ENCODE measurements at places on chromosomes 4 and X.

DNA sequence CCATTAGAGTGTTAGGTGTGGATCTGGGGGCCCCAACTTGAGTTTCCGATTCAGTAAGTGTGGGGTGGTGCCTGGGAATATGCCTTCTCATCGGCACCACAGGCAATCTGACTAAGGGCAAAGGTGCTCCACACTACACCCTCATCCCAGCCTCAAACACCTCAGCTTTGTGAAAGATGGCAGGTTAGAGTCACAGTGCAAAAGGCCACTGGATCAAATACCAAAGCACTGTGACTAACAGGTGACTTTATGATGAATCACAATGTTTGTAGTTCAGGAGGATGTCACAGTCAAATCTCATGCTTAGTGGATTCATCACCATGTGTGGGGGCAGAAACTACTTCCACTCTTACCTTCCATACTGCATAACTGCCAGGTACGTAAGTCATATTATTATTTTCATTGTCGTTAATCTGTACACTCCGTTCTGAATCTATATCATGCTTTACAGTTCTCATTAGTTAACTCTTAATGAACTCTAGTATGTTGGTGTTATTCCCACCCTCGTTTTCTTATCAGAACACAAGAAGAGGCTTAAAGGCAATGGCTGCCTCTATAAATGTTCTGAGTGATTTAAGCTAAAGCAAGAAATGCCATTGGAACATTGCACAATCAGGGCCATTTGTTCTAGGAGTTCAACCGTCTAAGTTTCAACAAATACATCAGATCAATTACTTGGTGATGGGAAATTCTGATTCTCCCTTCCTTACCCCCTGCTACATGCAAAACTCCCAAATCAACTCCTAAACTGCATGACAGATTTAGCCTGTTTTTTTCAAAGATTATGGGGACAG, 50.2 kb downstream of the PRKG2 start:
- no peak for DNase-seq

GRCh38 chrX:44914532-44915198, 41.7 kb downstream of the KDM6A start:
- DNase-seq = no peak

- no peak for DNase-seq
Observed at GRCh38 chr4:4422856-4423499, 36.1 kb downstream of the NSG1 start.

- no peak for DNase-seq
Observed at GRCh38 chr4:121742794-121743193, 22.2 kb downstream of the SMIM43 start.

DNA sequence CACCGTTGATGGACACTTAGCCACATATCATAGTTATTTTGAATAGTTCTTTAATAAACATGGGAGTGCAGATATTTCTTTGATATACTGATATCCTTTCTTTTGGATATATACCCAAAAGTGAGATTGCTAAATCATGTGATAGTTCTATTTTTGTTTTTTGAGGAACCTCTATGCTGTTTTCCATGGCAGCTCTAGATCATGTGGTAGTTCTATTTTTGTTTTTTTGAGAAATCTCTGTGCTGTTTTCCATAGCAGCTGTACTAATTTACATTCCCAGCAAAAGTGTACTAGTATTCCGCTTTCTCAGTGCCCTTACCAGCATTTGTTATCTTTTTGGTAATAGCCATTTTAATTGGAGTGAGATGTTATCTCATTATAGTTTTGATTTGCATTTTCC, 3.6 kb downstream of the SH3BGRL start:
- no peak for DNase-seq

DNA sequence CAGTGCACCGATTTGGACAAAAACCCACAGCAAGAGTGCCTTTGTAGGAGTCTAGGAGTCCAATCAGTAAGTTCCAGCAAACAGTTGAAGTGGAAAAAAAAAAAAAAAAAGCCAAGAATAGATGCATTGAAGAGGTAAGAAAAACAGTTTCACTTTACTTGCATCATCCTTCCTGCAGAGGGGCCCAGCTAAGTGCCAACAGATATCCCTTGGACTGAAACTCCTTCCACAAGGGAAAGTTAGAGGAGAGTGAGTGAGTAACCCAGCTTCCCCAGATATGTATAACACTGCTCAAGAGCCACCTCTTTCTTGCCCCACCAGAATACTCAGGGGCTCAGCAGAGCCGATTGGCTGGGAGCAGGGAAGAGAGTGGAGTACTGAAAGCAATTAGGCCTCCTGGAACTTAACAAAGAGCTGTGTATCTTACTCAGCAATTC, 617.7 kb upstream of the SMIM31 start:
- DNase-seq = no peak

DNA sequence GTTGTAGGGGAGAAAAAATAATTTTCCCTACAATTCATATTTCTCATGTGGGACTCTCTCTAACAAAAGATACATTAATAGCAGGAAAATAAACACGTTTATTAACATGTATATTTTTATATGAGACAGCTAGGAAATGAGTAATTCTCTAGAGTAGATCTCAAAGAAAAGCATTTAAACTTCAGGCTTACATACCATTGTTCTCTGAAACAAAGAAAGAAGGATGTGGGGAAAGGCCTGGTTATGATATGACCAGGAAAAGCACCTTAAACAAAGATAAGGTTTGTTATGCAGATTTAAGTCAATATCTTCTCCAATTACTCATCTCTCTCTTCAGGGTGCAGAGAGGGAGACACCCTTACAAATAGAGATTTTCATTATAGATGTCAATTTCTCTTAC, 131.3 kb downstream of the SLC7A11 start:
- DNase-seq = no peak

DNA sequence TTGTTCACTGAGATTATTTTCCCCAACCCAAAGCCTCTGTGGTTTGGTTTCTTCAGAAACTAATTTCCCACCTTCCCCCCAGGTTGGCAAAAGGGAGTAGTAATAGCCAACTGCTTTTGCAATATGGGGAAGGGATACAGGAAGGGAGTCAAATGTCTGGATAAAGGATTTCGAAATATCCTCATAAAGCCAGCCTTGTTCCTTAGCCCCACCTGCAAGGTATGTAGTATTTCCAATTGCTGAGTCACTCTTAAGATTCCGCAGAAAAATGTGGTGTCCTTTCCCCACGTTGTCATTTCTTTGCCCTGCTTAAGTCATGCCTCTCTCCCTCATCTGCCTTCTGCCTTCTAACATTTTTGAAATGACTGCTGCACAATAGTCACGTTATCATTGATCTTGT, 138.8 kb upstream of the DCAF8L1 start:
- no peak for DNase-seq

DNA sequence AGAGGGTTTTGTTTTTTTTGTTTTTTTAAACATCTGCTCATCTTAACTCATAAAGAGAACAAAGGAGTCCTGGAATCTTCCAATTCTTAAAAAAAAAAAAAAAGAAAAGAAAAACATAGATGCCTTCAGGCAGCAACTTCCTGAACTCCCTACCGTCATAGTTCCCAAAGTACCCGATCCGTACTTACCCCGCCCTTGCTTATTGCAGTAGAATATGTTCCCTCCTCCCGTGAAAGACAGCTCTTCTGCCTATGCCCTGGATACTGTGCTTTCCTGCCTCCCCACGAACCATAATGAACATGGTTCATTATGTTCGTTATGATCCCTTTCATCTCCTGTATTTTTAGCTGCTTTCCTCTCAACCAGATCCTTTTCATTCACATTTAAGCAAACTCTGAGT, 40.3 kb downstream of the KLHL5 start:
- DNase-seq = no peak

- no peak for DNase-seq
Observed at GRCh38 chr4:171588051-171588545, 225.1 kb upstream of the GALNTL6 start.

GRCh38 chr4:155854582-155855226, 11.4 kb downstream of the ASIC5 start:
- DNase-seq = no peak

GRCh38 chrX:25016938-25017598, 1.3 kb upstream of the ARX start:
- no peak for DNase-seq

- DNase-seq = no peak
Observed at GRCh38 chr4:37951461-37952352, 8.5 kb upstream of the PTTG2 start.

- DNase-seq = no peak
Observed at GRCh38 chrX:121649417-121649816, 602.0 kb downstream of the GLUD2 start.

GRCh38 chrX:136863826-136864225, 16.7 kb downstream of the RBMX start:
- no peak for DNase-seq

DNA sequence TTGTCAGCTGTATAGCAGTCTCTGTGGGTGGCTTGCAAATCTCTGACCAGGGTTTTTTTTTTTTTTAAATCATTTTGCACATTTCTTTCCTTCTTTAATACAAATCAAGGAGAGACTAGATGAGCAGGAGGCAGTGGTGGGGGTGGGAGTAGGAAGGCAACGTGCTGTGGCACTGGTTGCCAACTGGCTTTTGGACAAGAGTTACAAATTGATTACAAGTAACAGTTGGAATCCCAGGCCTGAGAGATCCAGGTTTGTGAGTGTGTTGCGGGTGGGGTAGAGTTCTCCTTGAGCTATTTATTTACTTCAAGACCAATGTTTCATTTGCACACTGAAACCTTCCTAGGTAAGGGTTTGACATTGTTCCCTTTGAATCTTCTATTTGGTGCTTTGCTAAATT, 325.3 kb downstream of the AFF2 start:
- no peak for DNase-seq

GRCh38 chr4:110514889-110515479, 39.0 kb downstream of the ENPEP start:
- DNase-seq = no peak

GRCh38 chr4:186345184-186345583, 79.2 kb downstream of the F11 start:
- DNase-seq = no peak

DNA sequence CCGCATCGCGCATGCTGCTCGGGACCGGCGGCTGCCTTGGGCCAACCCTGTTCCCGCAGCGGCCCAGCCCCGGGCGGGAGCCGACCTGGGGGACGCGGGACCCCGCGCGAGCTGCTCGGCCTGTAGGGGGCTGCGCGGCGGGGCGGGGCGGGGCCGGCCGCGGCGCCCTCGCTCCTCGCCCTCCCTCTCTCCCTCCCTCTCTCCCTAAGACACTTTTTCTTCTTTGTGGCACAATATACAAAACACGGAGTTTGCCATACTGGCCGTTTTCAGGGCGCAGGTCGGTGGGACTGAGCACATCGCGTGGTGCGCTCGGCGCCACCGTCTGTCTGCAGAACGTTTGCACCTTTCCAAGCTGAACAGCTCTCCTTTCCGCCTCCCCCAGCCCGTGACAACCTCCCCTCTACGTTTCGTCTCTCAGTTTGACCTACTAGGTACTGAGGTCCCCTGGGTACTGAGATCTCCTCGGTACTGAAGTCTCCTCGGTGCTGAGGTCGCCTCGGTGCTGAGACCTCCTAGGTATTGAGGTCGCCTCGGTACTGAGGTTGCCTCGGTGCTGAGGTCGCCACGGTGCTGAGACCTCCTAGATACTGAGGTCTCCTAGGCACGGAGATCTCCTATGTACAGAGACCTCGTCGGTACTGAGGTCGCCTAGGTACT, 261.1 kb upstream of the PLCXD1 start:
- no peak for DNase-seq

- no peak for DNase-seq
Observed at GRCh38 chrX:155009994-155010472, 12.5 kb downstream of the F8 start.

DNA sequence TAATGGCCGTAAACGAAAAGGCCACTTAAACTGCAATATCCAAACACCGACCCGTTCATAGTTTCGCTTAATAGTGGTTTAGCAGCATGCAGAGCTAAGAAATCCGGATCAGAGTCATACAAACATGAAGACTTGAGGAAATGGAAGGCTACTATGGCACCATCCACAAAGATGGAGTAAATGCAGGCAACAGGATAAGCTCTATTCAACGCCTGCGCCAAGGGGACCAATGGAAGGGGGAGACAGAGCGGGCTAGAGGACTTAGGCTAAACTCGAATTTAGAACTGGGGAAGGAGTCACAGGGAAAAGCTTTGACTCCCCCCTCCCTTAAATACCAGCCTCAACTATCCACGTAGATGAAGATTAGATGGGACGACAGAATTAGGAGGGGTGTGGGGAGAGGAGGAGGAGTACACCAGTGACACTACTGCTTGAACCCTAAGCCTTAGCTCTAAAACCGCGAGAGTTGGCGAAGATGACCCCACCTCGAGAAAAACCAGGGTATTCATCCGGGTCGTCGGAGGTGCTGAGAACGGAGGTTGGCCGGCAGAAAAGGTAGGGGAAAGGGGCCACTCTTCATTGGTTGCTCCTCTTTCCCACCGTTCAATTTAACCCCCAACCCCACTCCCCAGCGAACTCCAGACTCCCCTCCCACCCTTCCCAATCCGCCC, 3.5 kb downstream of the HUWE1 start:
- no peak for DNase-seq

DNA sequence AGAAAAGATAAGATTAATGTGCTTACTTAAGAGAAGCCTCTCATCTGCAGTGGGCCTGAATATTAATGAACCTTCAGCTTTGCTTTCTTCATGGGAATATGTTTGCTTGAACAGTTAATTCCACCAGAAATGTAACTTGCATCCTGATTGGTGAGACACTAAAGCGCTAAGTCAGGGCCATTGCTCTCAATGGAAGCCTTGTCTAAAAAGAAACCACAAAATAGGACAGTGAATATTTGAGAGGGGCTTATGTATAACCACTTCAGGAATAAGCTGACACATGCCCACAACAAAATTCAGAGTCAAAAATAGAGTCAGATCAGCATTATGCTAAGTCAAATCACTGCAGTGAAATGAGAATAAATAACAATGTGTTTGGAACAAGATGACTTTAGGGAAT, 1125.8 kb downstream of the STIM2 start:
- no peak for DNase-seq

GRCh38 chrX:18889346-18890048, 94.4 kb downstream of the PHKA2 start:
- no peak for DNase-seq

DNA sequence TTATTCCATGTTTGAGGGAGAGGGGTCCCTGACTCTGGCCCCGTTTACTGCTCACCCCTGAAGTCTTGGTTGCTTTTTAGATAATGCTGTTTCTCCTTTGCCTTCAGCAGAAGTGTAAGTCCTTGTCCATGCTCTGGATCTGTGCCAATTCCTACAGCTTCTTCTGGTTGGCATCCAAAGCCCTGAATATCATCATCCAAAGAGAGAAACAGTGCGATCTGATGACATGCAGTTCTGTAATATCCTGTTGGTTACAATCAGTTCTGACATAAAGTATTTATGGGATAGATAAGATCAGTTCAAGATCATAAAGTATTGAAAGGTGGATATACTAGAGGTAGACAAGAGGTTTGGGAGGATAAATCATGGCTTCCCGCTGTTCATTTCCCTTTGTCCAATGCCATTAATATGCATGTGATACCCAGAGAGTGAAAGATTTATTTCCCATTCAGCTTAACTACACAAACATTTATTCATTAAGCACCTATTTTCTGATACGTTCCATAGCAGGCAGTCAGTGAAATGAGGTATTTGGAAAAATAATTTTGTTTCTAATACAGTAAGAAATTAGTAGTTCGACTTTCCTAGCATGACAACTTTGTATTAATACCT, 53.2 kb upstream of the TMEM150C start:
- no peak for DNase-seq

- DNase-seq = no peak
Observed at GRCh38 chr4:1329408-1330371, 17.3 kb upstream of the UVSSA start.

- no peak for DNase-seq
Observed at GRCh38 chr4:74583089-74583700, 138.3 kb downstream of the AREG start.

- no peak for DNase-seq
Observed at GRCh38 chrX:1946974-1947373, 332.1 kb downstream of the ASMT start.
